Stimulated activated CD4-positive, alpha-beta T cell treated with anti-CD3 and anti-CD28 coated beads, TNF-alpha, amount 100 ng/mL, for 4 hours (primary cell): ENCODE measurements at places on chromosomes 4 and X.

GRCh38 chrX:29466456-29466855, 748.9 kb upstream of the MAGEB2 start:
- no peak for DNase-seq

DNA sequence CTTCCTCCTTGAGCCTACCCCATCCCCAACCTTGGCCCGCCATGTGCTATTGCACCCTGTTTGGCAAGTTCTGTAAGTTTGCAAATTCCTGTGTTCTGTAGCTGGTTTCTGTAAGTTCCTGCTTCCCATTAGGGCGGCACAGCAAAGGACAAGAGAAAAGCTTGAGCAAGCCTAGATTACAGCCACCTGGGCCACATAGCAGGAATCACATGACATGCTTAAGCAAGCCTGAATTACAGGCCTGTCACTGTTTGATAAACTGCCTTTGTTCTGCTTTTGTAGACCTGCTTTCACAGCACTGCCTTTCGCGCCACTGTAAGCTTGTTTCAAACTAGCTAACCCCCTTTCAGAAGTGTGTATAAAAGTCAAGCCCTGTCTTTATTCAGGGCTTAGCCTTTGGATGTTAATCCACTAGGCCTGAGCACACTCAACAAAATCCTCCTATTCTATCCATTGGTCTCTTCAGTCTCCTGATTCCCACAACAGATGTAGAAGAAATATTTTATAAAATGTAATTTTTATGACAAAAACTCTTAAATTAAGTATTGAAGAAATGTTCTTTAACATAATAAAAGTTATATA, 906.8 kb upstream of the NDST4 start:
- DNase-seq, result no peak

GRCh38 chr4:41611881-41612871, 74.2 kb downstream of the LIMCH1 start:
- no peak for DNase-seq

GRCh38 chr4:152606753-152607152, 70.9 kb upstream of the FBXW7 start:
- DNase-seq, result no peak

DNA sequence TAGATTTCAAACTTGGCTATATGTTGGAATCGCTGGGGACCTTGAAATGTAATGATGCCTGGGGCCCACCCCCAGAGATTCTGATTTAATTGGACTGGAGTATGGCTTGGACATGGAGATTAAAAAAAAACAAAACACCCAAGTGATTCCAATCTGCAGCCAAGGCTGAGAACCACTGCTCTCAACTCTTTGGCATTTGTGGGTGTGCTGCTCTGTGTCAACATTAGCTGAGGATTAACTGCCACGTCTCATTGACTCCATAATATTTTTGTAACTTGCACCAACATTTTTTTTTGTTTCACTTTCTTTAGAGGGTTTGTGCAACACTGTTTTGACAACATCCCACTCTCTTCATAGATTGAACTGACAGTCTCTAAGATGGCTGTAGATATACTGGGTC, 41.1 kb upstream of the PDK3 start:
- no peak for DNase-seq

DNA sequence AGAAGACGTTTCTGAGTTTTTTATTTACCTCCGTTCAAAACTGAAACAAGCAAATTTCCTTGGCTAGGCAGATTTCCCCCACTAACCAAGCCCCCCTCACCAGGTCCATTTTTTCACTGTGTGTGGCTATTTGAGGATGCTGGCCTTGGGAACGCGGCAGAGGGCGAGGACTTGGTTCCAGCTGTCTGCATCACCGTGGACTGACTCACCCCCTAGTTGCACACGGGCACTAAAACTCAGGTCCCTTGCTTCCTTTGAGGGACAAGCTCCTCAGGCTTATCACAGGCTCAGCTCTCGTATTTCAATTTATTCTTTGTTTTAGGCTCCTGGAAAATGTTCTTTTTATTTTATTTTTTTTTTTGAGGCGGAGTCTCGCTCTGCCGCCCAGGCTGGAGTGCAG, 8.4 kb upstream of the MTNR1A start:
- DNase-seq, result no peak

DNA sequence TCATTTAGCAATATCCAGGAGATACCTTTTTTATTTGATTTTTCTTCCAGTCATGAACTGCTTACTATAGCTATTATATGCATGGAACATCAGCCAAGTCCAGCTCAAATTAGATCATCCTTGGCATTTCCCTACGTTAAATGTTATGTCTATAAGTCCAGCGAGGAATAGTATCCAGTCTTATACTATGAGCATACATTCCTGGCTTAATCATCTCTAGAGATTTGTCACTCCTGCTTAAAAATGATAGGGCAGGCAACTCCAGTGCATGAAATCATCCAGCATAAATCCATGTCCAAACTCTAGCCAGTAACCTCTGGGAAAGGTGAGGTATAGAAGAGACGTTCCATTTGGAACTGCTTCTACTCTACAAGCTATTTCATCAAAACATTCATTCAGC, 126.7 kb upstream of the VCX2 start:
- DNase-seq, result no peak

- DNase-seq, result no peak
These were observed 74.7 kb upstream of the TBL1X start for GRCh38 chrX:9390121-9390520.

DNA sequence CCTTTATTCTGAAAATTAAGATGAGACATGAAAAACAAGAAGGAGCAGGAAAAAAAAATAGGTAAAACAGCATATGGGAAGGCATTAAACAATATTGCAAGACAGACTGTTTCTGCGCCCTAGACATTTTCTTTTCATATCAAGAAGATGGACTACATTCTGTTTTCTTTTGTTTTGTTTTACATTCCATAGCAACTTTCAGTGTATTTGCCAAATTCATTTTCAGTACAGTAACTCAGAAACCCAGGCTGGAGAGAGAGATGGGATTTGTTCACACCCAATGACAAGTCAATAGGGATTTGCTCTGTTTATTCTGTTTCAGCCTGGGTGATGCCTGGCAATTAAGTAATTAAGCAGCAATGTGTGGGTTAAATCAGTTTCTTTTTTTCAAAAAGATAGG, 892.8 kb upstream of the DIAPH2 start:
- no peak for DNase-seq

GRCh38 chr4:82789025-82789776, 9.4 kb downstream of the SCD5 start:
- no peak for DNase-seq

- DNase-seq, result no peak
These were observed 27.5 kb upstream of the PDGFC start for GRCh38 chr4:156999175-156999517.

DNA sequence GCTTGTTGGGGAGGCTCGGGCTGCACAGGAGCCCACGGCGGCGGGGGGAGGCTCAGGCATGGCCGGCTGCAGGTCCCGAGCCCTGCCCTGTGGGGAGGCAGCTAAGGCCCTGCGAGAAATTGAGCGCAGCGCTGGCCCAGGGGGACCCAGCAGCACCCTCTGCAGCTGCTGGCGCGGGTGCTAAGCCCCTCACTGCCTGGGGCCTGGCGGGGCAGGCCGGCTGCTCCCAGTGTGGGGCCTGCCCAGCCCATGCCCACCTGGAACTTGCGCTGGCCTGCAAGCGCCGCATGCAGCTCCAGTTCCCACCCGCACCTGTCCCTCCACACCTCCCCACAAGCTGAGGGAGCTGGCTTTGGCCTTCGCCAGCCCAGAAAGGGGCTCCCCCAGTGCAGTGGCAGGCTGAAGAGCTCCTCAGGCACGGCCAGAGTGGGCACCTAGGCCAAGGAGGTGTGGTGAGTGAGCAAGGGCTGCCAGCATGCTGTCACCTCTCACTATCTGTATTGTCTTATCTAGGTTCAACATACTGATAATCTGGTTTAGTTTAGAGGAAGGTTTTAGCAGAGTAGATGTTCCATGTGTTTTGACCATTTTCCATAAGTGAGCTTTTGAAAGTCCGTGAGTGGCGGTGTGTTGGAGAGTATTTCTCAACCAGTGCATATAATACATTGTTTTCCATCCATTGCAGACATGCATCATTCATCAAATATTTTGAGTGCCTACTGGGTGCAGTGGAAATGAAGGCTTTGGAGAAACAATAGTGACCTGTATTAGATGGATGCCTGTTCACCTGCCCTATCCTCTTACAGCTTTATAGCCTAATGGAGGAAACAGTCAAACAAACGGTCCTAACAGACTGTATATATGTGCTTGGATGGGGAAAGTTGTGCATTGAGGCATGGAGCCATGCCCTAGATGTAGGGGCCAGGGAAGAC, 13.1 kb downstream of the PI4K2B start:
- DNase-seq, result no peak

DNA sequence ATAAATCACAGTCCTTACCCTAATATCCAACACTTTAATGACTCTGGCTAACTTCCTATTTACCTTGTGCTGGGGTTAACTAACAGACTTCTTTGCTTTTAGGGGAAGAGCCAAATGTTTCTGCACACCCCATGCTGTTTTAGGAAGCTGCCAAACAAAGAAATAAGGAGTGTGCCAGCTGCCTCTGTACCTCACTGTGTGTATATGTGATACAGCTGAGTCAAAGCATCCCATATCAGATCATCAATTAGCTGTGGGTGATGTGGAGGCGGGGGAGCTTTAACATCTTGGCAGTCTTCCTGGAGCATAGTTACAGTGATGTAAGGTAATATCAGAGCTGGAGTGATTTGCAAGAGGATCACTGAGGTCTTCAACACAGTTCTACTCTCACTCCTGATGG, 95.4 kb downstream of the COL25A1 start:
- no peak for DNase-seq

GRCh38 chr4:27701606-27702005, 841.0 kb downstream of the STIM2 start:
- no peak for DNase-seq

DNA sequence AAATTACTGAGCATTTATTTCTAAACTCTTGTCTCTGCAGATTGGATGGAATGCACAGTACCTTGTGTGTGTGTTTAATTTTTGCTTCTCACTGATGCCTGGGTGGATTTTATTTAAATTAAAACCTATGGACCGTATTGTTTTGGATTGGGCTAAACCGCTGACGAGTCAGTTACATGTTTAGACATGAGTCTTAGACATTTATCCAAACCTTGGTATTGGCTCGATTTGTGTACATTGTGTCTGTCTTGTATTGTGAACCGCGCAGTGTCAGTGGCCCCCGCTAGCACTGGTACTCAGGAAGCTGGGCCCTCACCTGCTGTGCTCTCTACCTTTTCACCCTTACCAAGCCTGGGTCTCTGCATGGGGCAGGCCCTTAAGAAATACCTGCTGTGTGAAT, 40.8 kb upstream of the TADA2B start:
- DNase-seq, result no peak

- DNase-seq, result no peak
These were observed 31.2 kb downstream of the PJA1 start for GRCh38 chrX:69133921-69134542.

DNA sequence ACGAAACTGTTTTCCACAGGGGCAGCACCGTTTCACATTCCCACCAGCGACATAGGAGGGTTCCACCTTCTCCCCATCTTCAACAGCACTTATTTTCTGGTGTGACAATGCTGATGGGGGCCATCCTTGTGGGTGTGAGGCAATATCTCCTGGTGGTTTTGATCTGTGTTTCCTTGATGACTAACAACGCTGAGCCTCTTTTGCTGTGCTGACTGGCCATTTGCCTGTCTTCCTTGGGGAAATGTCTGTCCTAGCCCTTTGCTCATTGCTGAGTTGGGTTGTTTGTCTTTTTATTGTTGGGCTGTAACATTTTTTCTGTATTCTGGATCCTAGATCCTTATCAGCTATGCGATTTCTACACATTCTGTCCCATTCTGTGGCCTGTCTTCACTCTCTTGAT, 33.7 kb downstream of the ATP2B3 start:
- no peak for DNase-seq

DNA sequence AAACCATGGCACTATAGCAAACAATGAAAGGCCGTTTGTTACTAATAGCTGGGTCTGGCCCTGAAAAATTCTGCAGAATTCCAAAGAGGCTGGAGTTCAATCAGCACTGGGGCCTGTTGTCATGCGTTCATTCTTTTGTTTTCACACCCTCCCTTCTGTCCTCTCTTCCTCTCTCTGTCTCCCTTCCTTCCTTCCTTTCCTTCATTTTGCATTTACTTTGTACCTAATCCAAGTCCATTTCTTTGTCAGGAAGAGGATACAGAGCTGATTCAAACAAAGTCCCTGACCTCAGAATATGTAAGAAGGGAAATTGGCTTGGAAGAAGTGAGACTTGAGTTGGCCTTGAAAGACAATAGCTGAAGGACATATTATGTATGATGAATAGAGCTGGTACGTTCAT, 119.6 kb upstream of the LDB2 start:
- DNase-seq, result no peak

DNA sequence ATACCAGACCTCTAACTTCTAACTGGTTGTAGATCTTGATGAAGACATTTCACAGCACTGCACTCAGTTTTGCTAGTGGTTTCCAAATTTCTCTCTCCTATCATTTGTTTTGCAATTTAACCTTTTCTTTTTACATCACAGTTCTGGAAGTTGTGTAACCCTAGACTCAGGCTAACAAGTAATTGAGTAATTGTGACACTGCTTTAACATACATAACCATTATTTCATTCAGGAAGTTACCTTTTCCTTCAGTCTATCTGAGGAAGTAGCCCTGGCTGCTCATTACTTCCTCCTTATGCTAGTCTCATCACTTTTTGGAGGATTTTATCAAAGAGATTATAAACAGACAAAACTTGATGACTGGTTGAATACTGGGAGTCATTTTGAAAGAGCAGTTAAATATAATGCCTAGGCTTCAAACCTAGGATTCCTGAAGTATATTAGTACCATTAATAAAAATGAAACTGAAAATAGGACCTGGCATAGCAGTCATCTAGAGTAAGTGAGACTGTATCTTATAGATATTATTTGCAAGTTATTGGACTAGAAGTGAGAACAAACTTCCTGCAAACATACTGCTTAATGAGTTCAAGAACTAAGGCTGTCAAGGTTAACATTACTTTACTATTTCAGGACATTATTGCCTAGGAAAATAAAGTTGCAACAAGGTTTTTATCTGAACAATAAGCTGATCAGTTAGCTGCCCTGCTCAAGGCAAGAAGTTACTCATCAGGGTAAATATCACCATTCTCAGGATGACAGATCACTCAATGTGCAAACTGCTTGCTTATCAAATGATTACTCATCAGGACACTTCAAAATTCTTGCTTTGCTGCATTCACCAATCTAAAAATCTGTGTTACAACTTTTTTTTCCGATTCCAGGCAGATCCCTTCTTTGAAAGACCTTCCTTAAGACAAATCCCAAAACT, 25.6 kb upstream of the TEX13C start:
- no peak for DNase-seq

GRCh38 chr4:3199653-3200422, 49.1 kb upstream of the MSANTD1 start:
- no peak for DNase-seq
